Activated T-cell treated with anti-CD3 and anti-CD28 coated beads for 24 hours (primary cell): ENCODE measurements at places on chromosomes 12 and 14.

DNA sequence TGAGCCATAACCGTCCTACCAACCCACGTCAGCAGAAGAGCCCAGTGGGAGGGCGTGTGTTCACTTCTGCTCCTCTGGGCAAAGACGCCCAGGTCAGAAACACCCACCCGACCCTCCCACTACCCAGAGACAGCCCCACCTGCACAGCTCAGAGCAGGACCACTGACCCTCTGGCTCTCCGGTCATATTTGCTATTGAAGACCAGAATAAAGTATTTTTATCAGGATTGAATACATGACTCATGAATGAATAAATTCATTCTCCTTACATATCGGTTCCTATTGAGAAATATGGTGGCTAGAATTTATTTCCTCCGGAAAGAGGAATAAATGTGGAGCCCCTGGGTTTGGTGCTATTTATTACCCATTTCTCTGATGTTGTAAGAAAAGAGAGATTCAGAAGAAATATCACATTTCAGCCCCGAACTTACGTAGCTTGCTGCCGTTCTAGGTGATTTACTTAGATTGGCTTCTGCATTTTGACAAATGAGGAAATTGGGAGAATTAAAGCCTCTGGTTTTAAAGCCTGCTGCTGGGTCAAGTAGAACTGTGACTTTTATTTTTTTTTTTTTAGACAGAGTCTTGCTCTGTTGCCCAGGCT lies 36.4 kb upstream of the P2RX7 start:
- no peak for DNase-seq

DNA sequence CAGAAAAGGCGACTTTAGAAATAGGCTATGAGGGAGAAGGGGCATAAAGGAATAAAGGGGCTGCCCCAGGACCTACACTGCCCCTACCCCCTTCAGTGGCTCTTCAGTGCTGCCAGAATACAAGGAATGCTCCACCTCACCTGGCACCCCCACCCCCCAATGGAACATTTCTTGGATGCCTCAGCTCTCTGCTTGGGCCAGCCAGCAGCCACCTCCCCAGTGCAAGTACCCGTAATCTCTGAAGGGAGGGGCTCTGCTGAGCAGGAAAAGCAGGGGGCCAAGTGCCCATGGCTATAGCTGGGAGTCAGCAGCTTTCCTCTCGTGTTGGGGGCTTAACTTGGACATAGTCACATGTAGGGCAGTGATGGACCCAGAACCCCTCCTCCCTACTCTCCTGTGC lies 33.3 kb downstream of the BAZ2A start:
- DNase-seq: no peak

GRCh38 chr14:55301437-55302121 lies 30.4 kb downstream of the FBXO34 start:
- DNase-seq: no peak

- no peak for DNase-seq
Observed at GRCh38 chr14:29738950-29739349, 188.7 kb downstream of the PRKD1 start.

GRCh38 chr14:68427550-68427890 lies 365.3 kb downstream of the ZFP36L1 start:
- DNase-seq: no peak

- no peak for DNase-seq
Observed at GRCh38 chr12:26195250-26195640, at the start of gene SSPN. SSPN (plus strand) TSS chr12:26195573; CDS start chr12:26195673, 100 bp downstream.

GRCh38 chr14:66507181-66507721 lies 696 bp upstream of the GPHN start:
- no peak for DNase-seq

DNA sequence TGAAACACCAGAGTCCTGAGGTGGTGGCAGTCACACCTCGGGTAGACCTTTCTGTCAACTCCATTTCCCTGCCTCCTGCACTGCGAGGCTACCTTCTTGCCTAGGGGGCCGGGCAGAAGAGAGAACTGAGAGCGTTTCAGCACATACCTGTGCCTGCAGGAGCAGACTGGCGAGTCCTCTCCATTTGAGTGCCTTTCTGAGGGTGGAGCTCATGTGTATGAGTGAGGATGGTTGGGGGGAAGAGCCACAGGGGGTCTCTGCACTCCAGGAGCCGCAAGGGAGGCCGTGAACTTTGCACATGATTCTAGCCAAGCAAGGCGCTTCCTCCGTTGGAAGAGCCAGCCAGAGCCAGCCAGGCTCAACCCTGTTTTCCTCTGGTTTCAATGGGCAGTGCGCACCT lies 31.0 kb upstream of the CCND2 start:
- no peak for DNase-seq

GRCh38 chr14:64861916-64862315 lies 17.8 kb downstream of the SPTB start:
- DNase-seq: no peak
